ENCODE measurements at places on chromosomes 5 and 9.

GRCh38 chr5:159441441-159441840, 111.2 kb upstream of the IL12B start:
- DNase-seq, result no peak

DNA sequence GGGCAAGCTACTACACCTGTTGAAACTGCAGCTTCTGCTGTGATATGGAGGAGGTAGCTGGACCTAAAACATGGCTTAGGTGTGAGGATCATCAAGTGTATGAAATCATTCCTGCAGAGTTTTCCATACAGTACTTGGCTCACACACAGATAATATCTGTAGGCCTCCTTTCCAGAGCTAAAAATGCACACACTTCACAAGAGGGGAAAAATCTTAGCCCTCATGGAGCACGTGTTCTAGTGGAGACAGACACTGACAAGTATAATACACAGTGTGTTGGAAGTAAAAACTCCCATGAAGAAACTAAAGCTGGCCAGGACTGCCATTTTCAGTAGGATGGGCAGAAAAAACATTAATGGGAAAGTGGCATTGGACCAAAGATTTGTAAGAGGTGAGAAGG, 216.7 kb downstream of the CTNND2 start:
- DNase-seq, result no peak

- DNase-seq, result no peak
These were observed 17.0 kb downstream of the MRPL36 start for GRCh38 chr5:1782385-1783215.

GRCh38 chr9:10903969-10904368, 291.2 kb upstream of the PTPRD start:
- DNase-seq, result no peak

GRCh38 chr9:91258451-91258850, 103.3 kb downstream of the AUH start:
- no peak for DNase-seq

DNA sequence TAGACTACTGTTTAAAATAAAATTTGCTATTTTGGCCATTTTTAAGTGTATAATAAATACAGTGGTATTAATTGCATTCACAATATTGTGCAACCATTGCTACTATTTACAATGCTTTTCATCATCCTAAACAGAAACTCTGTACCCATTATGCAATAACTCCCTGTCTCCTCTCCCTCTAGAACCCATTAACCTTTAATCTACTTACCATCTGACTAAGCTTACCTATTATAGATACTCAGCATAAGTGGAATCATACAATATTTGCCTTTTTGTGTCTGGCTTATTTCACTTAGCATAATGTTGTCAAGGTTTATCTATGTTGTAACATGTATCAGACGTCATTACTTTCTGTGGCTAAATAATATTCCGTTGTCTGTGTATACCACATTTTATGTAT, 25.9 kb downstream of the CD14 start:
- no peak for DNase-seq

DNA sequence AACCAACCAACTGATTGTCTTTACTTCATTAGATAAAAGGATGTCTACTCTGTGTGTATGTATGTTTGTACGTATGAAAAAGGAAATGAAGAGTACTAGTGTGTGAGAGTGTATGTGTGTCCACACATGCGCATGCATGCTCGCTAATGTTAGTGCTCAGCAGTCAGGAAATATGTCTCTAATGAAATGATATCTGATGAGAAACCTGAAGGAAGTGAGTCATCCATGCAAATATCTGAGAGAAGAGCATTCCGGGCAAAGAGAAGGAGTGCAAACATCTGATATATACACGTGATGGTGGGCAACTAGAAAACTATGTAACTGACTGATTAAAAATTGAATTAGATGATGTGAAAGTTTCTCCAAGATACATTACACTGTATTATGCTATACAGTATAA, 29.6 kb upstream of the UGCG start:
- DNase-seq, result no peak

DNA sequence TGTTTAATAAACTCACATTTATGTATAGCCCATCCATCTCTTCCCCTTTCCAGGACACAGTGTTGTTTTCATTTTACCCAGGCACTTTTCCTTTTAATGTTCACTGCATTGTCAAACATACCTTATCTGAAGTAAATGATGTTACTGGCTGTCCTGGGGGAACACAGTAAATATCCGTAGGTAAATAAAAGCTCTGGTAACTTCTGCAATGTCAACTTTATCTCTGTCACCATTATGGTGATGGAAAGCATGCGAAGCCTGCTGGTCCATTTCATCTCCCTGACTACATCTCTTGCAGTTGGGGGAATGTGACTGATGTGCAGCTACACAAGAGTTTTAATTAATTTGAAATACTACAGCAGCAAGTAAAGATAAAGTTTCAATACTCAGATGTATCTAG, 1162.1 kb upstream of the SEMA6A start:
- DNase-seq, result no peak

GRCh38 chr9:135809166-135809565, 98.2 kb downstream of the CAMSAP1 start:
- no peak for DNase-seq

- DNase-seq, result no peak
These were observed 80.9 kb upstream of the IRX2 start for GRCh38 chr5:2832394-2832793.

GRCh38 chr5:96053063-96053735, 91.5 kb upstream of the ELL2 start:
- DNase-seq, result no peak

DNA sequence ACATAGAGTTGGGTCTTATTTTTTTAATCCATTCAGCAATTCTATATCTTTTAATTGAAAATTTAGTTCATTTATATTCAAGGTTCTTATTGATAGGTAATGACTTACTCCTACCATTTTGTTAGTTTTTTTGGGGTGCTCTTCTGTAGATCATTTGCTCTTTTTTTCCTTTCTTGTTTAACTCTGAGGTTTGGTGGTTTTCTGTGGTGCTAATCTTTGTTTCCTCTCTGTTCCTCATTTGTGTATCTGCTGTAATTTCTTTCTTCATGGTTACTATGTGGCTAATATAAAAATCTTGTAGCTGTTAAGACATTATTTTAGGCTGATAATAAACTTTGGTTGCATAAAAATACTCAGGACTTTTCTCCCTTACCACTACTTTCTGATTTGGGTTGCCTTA, 181.6 kb upstream of the DMRTA1 start:
- no peak for DNase-seq

DNA sequence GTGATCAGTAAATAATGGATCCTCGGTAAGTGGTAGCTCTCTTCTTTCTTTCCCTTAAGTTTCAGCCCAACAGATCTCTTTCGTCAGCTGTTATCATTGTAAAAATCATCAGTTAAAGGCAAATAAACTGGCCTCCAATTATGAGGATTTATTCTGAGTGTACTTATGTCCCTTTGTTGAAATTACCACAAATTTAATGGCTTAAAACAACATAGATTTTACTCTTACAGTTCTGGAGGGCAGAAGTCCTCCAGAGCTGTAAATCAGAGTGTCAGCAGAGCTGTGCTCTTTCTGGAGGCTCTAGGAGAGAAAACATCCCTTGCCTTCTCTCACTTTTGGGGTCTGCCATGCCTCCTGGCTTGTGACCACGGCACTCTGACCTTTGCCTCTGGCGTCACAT, 104.6 kb downstream of the INSYN2B start:
- no peak for DNase-seq

DNA sequence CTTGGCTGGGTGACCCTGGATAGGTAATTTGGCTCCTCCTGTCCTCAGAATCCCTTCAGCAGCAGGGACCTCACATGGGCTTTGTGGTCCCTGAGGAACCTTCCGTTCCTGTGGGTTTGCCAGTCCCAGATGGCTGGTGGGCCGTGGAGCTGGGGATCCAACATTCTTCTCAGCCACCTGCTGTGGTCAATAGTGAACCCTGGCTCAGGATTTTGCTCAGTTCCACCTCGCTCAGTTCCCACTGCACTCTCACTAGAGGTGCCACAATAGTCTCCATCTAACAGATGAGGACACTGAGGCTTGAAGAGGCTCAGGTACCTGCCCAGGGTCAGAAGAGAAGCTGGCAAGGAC, 17.1 kb upstream of the SPOUT1 start:
- DNase-seq, result no peak
